ENCODE measurements at places on chromosomes 11 and 22.

DNA sequence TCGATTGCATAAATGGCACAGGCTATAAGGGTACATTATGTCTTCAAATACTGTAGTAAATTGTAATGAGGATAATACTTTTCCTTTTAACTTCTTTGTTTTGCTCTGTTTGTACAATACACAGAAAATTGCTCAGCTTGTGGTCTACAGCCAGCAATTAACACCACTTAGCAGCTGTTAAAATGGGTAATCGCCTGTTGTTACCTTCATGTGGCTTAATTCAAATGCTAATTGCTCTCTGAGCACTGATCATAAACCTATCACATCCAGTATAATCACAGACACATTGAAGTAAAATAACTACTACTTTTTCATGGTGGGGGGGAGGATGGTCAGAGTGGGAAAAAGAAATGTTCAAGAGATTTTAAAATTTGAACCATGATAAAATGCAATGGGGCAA is 1164.1 kb upstream of the CNTN5 start:
- DNase-seq = no peak

- DNase-seq = no peak
Observed at GRCh38 chr22:30985561-30986208, 16.6 kb downstream of the TUG1 start.

DNA sequence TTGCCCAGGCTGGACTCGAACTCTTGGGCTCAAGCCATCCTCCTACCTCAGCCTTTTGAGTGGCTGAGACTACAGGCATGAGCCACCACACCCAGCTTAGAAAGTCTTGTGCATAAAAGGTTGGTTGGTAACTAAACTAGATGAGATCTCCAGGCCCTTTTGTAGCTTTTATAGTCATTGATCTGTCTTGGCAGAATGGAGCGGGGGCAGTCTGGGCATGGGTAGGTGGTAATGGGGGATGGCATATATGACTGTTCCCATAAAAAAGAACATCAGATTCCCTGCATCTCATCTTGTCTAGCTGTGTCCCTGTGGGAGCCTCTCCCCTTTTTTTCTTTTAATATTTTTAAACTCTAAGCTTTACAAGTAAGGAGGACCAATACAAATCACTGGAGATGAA is 30.2 kb downstream of the ABCC8 start:
- DNase-seq = no peak

- no peak for DNase-seq
Observed at GRCh38 chr11:69193629-69194028, 37.9 kb downstream of the SMIM38 start.

DNA sequence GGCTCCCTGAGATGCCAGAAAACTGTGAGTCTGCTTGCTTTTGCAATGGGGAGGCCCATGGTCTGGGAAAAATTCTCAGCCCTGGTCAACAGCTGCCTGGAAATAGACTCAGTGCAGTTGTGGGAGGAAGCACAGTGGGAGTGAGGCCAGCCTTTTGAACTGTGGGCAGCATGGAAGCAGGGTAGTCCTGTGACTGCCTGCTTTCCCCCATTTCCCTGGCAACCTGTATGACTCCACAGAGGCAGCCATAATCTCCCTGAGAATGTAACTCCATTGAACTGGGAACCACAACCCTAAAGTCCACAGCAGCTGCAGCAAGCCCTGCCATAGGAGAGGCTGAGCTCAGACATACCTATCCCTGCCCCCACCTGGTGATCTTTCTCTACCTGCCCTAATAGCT is 494.6 kb upstream of the FAT3 start:
- no peak for DNase-seq

DNA sequence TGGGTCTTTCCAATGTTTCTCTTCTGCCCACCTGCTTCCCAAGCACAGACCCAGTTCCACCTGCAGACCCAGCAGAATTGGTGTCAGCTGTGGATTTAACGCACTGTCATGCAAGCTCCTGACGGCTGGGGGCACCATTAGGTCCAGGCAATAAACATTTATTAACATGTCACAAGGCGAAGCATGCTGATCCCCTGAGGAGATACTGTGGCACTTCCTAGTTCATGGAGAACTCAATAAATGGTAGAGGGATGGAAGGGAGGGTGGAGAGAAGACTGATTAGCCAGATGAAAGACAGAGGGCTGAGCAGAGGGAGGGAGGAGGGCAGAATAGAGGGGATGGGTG is 68.3 kb upstream of the TSPAN18 start:
- DNase-seq = no peak

- no peak for DNase-seq
Observed at GRCh38 chr11:22197139-22198005, 4.5 kb downstream of the ANO5 start.

DNA sequence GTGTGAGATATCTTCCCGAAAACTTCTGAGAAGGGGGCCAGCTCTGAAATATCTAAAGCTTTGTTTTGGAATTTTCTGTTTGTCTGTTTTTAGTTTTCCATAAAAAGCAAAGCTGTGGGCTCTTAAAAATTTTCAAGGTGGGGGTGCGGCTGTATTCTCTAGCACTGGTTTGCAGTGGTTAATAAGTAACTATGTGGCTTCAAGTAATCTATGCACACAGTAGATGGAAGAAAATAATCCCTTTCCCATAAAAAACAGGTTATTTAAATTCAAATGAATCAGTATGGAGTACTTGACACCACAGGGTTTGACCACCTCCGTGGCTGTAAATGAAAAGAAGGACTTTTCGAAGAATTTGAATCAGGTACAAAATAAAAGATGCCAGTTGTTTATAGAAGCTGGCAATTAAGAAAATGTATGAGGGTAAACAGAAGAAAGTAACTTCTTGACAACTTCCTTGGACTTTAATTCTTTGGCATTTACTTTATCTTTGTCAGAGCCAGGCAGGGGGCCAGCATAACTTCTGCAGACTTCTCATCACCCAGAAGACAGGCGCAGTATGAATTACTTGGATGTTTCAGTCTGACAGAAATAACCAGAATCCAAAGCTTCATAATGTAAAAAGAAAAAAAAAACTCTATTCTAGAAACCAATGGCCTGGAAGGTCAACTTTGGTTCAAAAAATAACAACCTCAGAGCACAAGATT is 981.0 kb downstream of the DLG2 start:
- DNase-seq = no peak

- DNase-seq = no peak
Observed at GRCh38 chr11:10978198-10978597, 120.3 kb upstream of the ZBED5 start.

DNA sequence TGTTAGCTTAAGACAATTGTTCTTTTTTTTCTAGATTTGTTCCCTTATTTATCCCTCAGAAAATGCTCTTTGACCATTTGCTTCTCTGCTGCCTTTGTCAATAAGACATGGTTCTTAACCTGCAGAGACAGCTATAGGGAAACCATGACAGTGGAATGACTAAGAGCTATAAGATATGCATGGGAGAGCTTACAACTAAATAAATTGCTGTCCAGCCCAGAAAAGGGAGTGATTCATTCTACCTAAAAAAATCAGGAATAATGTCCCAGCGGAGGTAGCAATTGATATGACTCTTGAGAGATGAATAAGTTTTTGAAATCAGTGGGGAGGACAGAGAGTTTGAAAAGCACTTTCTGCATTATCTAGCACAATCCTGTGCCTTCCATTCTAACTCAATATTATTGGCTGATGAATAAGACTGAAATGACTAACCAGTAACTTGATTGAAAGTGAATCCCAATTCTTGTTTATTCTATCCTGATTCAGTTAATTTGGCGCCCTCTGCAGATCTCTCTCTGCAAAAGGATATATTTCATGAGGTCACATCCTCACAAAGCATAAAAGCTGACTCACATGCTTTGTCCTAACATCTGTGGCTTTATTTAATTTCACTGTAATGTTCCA is 680.5 kb upstream of the API5 start:
- peak; percentile 55 for DNase-seq

- no peak for DNase-seq
Observed at GRCh38 chr11:66333896-66334604, 2.2 kb downstream of the RIN1 start.

- DNase-seq = no peak
Observed at GRCh38 chr11:112612250-112612849, 348.9 kb upstream of the NCAM1 start.

DNA sequence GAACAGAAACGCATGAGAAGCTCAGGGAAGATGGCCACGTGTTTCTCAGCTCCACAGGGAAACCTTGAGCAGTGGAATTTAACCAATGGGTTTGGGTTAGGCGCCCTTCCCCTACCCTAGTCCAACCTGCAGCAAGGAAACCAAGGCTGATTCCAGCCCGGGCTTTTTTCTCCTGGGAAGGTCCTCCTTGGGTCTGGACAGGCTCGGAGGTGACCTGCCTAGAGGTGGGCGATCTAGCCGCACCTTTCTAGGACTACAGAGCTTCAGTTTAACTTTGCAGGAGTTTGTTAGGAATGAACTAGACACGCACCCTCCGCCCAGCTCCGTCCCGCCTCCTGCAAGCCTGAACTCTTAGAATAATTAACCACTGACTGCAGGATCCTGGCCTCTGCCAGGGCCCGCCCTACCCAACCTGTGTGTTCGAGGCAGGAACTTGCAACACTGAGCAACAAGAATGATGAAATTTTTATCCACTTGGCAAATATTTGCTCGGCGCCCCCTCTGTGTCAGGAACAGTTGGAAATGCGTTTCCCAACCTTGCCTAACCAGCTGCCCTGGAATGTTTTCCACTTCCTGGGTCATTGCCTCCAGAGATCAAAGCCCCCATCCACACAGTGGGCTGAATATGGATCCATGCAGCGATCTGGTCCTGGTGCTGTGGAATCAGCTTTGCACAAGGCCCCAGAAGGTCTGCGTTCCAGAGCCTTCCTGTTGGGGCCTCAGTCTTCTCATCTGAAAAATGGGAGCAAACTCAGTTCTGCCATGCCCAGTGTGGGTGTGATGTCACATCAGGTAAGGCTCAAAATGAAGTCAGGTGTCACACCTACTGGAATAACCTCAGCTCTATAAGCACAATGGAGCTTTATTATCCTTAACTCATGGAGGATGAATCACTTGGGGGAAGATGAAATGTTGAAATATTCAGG is 13.3 kb downstream of the MPST start:
- peak; percentile 12 for DNase-seq

- DNase-seq = no peak
Observed at GRCh38 chr22:20498913-20499312, 3.3 kb upstream of the KLHL22 start.

- no peak for DNase-seq
Observed at GRCh38 chr11:68035266-68035876, 3.5 kb upstream of the TCIRG1 start.

DNA sequence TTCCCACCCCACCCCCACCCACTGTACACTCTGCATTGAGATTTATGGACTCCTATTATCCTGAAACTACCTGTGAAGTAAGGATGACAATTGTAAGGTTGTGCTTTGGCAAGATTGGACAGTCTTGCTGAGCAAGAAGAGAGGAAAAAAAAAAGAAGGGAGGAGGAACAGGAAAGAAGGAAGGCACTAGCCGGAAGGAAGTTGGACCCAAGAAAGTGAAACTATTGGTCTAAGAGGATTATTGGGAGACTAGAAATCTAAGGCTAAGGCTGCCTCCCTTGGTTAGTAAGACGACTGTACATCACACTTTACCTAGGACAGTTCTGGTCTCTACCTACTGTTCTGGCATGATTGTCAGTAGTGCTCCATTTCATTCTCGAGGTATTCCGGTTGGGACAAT is 12.1 kb upstream of the TRIM44 start:
- DNase-seq = no peak

- DNase-seq = no peak
Observed at GRCh38 chr11:31922450-31922849, 111.3 kb upstream of the PAX6 start.

DNA sequence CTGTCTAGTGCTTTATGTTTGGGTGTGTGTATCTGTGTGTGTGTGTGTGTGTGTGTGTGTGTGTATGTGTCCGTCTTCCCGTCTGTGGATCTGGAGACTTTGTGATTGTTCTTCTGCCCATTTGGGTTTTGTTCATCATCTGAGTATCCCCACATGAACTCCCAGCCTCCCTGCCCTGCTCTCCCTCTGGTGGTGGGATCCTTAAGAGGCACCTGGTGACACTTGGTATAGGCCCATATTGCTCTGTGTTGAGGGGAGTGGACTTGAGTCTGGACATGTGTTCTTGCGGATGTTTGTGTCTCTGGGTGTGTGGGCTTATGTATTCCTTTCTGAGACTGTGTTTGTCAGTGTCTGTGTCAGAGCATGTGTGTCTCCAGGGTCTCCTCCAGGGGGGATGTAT is 15.3 kb downstream of the RCOR2 start:
- no peak for DNase-seq

DNA sequence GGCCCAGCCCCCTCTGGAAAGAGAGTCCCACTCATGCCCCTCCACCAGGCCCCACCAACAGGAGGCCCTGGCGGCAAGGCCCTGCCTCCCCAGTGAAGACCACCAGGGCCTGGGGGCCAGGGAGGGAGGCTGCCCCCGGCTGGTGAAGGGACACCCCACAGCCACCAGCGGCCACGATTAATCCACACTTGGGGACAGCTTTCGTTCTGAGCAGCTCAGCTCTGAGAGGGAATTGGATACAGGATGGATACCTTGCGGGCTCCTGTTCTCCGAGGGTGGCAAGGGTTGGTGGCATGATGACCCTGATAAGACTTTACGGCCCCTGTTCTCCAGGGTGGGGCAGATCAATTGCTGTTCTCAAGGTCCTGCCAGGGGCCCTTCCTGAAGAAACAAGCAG is 6.9 kb upstream of the NLRP6 start:
- DNase-seq = no peak

DNA sequence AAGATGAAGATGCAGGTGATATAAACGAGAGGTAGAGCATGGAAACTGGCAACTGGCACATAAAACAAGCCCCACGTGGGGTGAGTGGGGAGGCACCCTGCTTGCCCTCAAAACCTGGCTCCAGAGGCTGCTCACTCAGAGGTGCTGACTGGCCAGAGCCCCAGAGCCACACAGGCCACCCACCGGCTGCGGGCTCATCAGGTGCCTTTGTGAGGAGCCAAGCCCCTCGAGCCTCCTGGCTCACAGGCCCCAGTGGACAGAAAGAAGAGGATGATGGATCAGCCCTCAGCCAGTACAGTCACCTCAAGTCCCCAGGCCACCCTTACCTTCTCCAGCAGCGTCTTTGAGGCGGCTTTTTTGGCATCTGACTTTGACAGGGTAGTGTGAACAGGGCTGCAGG is 6.2 kb downstream of the CHID1 start:
- no peak for DNase-seq
